ENCODE measurements at places on chromosomes 1 and 21.

GRCh38 chr1:66343569-66344325, 190.2 kb upstream of the SGIP1 start:
- DNase-seq: no peak

DNA sequence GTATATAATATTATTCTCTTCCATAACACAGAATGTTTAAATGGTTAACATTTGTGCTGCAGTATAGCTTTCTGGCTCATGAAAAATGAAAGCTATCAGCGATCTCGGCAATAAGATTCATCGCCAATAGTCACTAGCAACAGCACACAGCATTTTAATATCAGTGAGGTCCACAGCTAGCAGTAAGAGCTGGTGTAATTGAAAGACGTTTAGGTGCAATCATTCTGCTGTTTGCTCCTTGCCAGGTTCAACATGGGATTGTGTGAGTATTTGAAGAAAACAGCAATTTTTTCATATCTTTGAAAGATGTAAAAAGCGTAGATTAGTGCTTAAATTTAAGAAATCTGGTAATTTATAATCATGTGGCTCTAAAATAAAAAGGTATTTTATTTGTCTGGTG, 20.1 kb downstream of the PRKACB start:
- no peak for DNase-seq

- DNase-seq: peak; percentile 90
Measured at GRCh38 chr1:22318279-22318981, 133.2 kb upstream of the ZBTB40 start.

DNA sequence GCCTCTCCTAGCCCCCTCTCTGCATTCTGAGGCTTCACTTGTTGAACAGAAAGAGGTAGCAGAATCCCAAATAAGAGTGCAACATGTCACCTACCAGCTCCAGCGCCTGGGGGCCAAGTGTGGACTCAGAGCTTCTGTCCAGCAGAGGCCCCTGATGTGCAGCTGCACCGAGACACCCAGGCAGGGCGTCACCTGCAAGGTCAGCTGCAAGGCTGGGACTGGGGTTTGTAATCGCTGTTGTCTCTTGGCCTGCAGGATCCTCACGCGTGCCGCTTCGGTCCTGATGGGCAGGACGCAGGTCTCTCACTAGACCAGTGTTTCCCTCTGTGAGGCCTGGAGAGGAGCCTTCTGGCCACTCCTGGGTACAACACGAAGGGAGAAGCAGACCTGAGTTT, 4.3 kb upstream of the SLX9 start:
- no peak for DNase-seq

DNA sequence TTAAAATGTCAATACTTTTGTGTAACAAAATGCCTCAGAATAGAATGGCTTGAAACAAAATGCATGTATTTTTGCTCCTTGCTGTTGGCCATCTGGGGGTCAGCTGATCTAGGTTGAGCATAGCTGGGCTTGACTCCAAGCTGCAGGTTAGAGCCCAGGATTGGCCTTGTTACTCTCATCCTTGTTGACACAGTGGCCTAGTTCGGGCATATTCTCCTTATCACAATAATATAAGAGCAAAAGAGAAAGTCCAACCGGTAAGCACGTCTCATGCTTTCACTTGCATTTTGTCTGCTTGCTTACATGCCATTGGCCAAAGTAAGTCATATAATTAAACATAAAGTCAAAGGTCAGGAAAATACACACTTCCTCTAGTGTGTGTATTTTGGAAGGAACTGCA, 456.2 kb downstream of the KCNT2 start:
- DNase-seq: no peak

DNA sequence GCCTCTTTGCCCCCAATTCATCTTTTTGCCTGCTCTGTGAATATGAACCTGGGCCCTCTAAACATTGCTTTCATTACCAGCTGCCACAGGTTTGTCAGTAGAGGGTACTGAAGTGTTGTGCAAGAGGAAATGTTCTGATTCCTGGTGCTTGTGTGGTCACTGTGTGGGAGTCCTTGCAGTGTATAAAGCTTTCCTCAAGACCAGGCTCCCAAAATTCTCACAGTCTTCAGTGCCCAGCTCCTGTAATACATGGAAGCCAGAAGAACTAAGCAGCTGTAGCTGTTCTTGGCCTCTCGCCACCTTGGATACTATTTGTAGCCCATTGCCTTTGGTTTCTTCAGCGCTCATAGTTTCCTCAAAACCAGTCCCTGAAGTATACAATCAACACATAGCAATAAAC, 1046.2 kb downstream of the BRINP3 start:
- DNase-seq: no peak

GRCh38 chr1:109757936-109758786, 5.6 kb downstream of the EPS8L3 start:
- no peak for DNase-seq

- DNase-seq: no peak
Measured at GRCh38 chr1:74753104-74753503, 20.2 kb downstream of the TYW3 start.

- no peak for DNase-seq
Measured at GRCh38 chr1:86317926-86318325, 78.2 kb downstream of the ODF2L start.

GRCh38 chr1:209647156-209647555, 5.1 kb downstream of the LAMB3 start:
- no peak for DNase-seq

DNA sequence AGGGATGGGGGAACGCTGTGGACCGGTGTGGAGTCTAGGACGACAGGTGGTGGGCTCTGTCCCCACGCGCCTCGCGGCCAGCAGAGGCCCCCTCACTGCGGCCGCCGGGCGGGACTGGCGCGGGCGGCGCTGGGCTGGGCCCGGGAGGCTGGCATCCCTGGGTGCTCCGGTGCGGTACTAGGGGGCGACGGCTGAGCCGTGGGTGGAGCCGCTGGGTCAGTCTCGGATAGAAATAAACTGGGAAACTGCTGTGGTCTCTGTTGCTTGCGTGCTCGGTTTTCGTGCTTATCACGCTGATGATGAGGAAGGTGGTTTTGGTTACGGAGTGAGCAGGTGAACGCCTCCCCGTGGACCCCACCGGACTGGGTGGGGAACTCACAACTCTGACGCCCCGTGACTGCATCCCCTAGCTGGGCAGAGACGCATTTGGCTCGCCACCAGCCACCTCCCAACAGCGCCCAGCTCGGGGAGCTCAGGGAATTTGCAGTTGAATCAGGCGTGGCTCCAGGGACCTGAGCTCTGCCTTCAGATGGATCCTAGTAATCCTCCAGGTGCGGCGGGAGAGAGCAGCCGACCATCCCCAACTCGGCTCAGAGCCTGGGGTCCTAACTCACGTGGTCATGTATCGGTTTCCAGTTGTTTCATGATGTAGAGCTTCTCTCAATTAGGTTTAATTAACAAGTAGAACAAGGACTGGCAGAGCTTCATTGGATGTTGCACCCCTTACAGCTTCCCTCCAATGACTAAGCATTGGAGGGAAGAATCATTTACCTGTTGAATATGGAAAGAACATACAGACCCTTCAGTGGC, 32.1 kb downstream of the HSD17B7 start:
- DNase-seq: peak; percentile 49

- peak; percentile 38 for DNase-seq
Measured at GRCh38 chr1:36710951-36711350, 228.2 kb upstream of the CSF3R start.

DNA sequence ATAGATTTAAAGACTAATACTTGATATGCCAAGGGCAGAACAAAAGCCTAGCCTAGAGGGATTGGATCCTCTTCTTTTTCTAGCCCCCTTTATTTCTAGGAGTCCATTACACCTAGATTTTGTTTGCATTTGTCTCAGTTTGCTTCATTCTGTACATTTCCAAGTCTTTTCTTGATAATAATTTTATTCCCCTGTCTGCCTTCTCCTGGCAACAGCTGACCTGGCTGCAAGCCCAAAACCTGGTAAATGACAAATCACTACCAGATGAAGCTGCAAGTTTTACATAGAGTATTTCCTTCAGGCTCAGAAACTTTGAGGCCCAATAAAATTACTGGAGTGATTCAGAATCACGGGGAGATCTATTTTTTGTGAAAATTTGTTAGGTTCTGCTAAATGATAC, 36.5 kb upstream of the LHX8 start:
- peak; percentile 63 for DNase-seq

GRCh38 chr1:11885916-11886315, 27.2 kb upstream of the NPPB start:
- peak; percentile 63 for DNase-seq

- no peak for DNase-seq
Measured at GRCh38 chr1:145714524-145715111, 4.7 kb upstream of the CD160 start.

DNA sequence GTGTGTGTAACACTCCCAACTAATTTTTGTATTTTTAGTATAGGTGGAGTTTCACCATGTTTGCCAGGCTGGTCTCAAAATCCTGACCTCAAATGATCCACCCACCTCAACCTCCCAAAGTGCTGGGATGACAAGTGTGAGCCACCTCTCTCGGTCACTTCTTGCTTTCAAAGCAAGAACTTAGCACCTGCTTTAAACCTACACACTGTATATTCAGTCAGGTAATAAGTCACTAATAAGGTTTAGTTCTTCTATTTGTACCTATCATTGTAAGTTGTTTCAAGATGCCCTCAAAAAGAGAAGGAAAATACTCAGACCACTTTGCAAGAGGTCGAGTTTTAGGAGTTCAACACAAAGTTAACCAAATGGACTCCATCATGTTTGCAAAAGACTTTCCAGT, 431.3 kb downstream of the MRPL39 start:
- no peak for DNase-seq

- DNase-seq: peak; percentile 16
Measured at GRCh38 chr21:30463713-30464112, 16.5 kb downstream of the KRTAP19-1 start.

- no peak for DNase-seq
Measured at GRCh38 chr1:51684776-51685175, 67.9 kb downstream of the OSBPL9 start.
